ENCODE measurements at places on chromosomes 1 and 21.

DNA sequence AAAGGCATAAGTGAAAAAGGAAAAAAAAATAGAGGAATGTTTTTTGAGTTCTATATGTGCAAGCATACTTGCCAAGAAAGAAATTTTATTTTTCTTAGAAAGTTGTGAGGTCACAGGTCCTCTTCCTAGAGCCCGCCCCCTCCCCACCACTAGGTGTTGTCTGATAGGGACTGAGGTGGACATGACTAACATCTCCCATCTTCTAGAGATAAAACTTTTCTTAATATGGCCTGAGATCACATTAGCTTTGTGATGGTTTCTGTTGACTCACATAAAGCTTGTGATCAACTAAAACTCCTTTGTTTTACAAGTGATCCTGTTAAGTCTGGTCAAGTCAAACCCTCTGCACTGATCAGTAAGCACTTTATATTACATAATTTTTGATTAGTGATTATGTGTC lies 33.4 kb upstream of the CITED4 start:
- no peak for DNase-seq

GRCh38 chr1:12480748-12481362 lies 137.2 kb downstream of the DHRS3 start:
- peak; percentile 7 for DNase-seq

- no peak for DNase-seq
Observed at GRCh38 chr1:40079774-40080400, 17.2 kb downstream of the PPT1 start.

GRCh38 chr1:151373196-151373595 lies 691 bp upstream of the SELENBP1 start:
- no peak for DNase-seq

DNA sequence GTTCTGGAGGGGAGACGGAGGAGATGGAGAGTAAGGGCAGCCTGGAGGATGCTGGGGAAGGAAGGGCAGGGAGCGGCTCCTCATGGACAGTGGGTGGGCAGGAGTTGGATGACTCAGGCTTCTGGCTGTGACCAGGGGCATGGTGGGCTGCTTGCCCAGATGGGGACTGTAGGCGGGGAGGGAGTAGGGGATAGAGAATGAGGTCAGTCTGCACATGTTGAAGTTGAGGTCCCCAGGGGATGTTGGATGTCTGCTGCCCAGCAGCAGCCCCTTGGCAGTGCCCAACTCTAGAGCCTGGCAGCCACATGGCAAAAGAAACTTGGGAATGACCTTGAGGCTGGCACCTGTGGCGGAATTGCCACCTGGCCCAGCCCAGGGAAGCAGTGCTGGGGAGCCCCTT lies 6.4 kb downstream of the SELENON start:
- DNase-seq = no peak

DNA sequence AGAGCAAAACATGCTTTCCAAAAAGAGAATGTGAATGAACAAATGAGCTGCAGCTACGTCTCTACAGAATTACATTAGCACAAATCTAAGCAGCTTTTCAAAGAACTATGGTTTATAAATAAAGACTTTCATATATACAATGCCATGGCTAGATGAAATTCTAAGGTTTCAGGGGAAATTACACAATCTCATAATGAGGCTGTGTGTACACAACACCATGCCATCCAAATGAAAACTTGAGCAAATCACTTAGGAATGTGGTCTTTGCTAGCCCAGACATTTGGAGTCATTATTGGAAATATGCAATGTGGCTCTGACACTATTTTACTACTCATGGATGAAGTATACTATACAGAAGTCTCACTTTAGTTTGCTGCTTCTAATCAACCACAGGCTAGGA lies 37.5 kb downstream of the SPAG17 start:
- DNase-seq = no peak

- DNase-seq = no peak
Observed at GRCh38 chr1:187237542-187237941, 408.8 kb downstream of the PLA2G4A start.

GRCh38 chr1:209486861-209487593 lies 96.5 kb upstream of the CAMK1G start:
- DNase-seq = no peak

DNA sequence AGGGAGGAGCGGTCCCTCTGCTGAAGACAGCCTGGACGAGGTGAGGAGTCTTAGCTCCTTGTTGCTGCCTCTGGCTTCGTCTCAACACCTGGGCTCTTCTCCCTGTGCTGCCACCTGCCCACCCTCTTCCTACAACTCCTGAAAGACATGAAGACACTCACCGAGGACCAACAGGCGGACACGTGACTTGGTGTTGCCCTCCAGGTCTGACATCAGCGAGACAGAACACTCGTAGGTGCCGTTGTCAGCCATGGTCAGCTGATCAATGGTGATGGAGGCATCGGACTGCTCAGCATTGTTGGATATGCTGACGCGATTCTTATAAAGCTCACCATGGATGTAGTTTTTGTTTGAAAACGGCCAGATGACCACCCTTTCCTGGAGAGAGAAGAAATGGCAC lies 21.4 kb downstream of the GPA33 start:
- DNase-seq = no peak

GRCh38 chr1:15483971-15484370 lies 8.1 kb downstream of the CELA2B start:
- DNase-seq = no peak

DNA sequence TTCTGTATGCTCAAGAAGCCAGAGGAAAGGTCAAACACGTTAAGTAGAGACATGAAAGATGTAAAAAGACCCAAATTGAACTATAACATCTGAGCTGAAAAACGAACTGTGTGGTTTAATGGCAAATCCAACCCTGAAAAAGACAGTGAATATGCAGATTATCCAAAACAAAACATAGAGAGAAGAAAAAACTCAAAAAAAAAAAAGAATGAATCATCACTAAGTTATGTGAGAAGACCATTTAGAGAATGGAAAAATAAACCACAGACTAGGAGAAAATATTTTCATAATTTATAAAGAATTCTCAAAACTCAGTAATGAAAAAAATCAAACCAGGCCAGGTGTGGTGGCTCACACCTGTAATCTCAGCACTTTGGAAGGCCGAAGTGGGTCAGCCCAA lies 253.3 kb downstream of the PLPP3 start:
- DNase-seq = no peak
